ENCODE measurements at places on chromosomes 12 and 14.

GRCh38 chr14:97726676-97727075, 929.5 kb downstream of the VRK1 start:
- DNase-seq = no peak

- no peak for DNase-seq
Observed at GRCh38 chr12:66025477-66025876, 105.1 kb downstream of the LLPH start.

- DNase-seq = no peak
Observed at GRCh38 chr14:33999771-34000291, 49.0 kb upstream of the EGLN3 start.

GRCh38 chr12:92757597-92758121, 54.9 kb downstream of the PLEKHG7 start:
- DNase-seq = no peak

DNA sequence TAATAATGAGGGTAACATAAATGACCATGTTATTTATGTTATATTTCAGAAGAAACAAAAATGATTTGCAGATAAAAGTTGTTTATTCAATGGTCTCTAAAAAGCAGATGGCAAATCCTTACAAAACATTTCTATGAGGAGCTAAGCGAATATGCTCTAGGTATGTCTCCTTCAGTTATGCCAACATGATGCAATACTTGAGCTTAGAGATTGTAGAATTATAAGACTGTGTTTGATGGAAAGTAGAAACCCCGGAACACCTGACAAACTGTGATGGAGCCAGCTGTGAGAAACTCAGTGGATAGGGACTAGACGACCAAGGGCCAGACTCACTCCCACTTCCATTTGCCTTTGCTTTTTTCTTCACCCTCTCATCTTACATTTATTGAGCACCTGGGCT, 17.8 kb upstream of the NR1H4 start:
- no peak for DNase-seq

DNA sequence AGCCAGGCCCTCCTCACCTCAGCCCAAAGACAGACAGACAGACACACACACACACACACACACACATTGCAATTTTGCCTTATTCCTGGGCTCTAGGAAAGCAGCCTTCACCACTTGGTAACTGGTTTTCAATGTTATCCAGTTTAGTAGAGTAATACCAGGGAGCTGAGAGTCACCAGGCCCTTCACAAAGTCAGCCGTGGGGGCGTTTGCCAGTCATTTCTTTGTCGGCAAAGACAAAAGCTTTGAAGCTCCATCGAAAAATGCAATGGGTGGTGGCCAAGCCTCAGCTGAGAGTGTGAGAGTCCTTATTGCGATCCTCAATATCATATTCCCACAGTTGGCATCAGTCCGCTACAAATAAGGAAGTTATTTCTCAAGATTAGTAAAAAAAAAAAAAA, 8.1 kb upstream of the KCNA5 start:
- DNase-seq = no peak

GRCh38 chr14:99838639-99839134, 45.5 kb downstream of the EML1 start:
- DNase-seq = no peak

DNA sequence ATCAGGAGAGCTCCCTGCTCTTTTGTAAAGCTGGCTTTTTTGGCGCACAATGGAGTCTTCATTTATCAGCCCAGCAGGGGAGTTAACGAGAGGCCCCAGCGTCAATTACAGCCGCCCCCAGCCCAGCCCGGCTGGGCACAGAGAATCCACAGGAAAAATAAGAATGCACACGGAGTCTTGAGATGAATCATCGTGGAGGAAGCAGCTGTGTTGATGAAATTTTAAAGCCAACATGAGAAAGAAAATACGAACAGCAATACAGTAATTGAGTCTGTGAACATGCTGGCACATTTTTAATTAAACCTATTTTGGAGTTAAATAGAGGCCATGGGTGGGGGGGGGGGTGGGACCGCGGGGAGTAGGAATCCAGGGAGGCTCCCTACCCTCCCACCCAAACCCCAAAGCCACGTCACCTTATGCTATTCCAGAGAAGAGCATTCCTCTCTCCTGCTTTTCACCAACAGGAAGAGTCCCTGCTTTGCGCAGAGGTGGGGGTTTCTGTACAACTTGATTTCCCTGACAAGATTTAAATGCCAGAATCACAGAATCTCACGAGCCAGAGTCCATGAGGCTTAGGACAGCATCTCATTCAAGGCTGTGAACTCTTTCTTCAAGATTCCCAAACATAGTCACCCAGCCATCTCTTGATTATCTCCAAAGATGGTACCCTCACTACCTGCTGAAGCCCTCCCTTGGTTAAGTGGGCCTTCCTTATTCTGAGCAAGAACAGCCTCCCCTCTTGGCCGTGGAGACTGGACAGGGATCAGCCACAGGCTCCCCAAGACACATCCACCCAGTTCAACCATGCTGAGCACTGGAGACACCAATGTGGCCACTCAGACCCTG, 50.3 kb downstream of the CCNK start:
- DNase-seq = no peak

- DNase-seq = no peak
Observed at GRCh38 chr12:989751-990660, 1.0 kb upstream of the ERC1 start.

DNA sequence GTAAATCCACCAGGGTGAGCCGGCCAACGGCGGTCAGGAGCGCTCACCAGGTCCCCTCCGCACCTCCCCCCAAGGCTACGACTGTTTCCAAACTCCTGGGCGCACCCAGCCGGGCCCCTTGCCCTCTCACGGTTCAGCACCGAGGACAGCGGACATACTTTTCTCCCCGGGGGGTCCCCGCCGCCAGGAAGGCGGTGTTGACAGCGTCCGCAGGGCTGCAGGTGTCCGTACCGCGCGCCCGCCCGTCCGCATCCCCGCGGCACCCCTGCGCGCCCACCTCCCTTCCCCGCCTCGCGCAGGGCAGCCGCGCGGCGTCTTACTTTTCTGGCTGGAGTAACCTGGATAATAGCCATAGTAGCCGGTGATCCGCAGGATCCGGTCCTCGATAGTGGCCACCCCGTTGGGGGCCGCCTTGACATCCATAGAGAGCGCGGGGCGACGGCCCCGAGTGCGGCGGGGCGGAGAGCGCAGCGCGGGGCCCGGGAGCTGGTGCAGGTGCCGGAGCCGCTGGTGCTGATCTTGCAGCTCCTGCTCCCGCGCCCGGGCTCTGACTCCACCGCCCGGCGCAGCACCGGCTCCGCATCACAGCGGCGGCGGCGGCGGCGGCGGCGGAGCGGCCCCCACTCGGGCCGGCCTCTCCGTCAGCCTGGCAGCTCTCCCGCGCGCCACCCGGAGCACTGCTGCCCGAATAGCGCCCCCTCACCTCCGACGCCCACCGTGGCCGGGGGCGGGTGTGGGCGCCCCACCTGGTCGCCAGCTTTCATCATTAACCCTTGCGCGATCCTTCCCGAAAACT, at the start of gene SLC35F4:
SLC35F4 (minus strand) TSS at position 690 of the 796 bp plus-strand sequence.
- no peak for DNase-seq

GRCh38 chr12:9034095-9034494, 44.7 kb downstream of the KLRG1 start:
- no peak for DNase-seq

GRCh38 chr14:70032447-70032846, 153.2 kb downstream of the SMOC1 start:
- no peak for DNase-seq

DNA sequence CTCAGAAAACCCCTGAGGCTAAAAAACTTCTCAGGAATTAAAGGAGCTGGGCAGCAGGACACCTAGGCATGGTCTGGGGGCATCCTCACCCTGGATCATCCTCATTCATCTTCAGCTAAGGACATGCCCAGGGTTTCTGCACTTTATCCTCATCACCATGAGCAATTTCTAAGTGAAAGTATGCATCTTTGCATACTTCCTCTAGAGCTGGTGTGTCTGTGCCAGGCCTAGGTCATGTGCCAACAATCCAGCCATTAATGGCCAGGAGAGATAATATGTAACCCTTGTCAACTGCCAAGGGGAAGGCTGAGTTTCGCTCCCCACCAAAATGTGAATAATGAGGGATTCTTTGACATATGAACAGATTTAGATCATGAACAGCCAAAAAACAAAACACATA, 160.5 kb downstream of the KITLG start:
- DNase-seq = no peak

DNA sequence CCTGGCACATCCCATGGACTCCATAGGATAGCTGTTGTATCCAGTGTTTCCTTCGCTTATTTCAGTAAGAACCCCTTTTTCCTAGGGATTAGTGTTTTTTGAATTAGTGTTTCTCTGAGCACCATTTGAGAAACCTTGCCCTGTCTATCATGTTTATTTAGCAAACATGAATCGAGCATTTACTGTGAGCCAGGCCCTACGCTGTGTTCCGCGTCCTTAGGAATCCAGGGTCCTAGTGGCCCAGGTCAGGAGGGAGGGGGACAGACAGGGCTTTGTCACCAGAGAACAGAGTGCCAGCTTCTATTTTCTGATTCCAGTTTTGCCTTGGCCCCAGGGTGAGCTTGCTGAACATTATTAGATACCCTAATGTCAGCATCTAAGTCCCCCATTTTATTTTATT, 2.5 kb downstream of the TEAD4 start:
- no peak for DNase-seq

GRCh38 chr12:22100958-22101748, 55.1 kb downstream of the CMAS start:
- DNase-seq = no peak

DNA sequence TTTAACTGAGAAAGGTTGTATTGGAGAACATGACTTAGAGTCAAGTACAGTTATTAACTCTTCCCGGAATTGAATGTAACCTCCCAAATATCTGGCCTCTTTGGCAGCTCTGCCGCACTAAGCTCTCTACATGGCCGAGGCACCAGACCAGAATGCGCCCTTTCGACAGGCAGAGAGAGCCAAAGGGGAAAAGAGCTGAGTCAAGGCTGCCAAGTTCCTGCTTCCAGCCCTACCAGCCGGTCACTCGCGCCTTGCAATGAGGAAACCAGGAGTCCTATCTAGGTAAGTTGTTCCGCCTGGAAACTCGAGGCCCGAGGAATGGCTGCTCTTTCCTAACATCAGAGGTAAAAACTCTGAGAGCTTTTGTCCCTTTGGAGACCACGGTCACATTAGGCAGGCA, 172.2 kb downstream of the BRMS1L start:
- DNase-seq = no peak

GRCh38 chr12:5987573-5987972, 42.5 kb upstream of the ANO2 start:
- DNase-seq = no peak

GRCh38 chr14:83467811-83468210, 1934.2 kb upstream of the SEL1L start:
- DNase-seq = no peak

- no peak for DNase-seq
Observed at GRCh38 chr14:91872517-91873470, 5.5 kb upstream of the TC2N start.

DNA sequence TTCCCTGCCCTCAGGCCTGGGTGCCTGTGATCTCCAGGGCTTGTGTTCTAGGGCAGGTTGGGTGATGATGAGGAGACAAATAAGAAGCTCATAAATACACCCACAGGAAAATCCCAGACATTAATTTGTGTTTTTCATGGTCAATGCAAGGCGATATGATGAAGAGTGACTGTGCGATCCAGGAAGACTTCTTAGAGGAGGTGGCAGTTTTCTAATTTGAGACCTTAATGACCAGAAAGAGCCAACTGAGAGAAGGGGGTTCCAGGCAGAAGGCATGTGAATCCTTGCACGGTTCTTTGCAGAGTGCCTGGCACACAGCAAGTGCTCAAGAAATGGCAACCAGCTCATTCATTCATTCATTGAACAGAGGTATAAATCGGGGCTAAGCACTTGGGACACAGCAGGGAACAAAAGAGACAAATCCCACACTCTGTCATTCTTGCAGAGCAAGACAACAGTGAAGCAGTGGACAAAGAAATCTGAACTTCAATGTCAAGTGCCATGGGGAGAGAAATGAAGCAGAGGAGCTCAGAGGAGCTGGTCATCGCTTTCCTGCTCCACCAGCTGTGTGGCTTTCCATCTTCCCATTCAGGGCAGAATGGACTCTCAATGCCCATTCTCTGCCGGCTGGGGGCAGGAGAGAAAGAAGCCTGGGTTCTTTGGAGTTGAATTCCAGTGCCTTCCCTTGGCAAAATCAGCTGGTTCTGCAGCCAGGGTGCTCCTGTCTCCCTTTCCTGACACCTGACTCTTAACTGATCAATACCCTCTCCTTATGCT, 128.3 kb downstream of the AACS start:
- DNase-seq = no peak

DNA sequence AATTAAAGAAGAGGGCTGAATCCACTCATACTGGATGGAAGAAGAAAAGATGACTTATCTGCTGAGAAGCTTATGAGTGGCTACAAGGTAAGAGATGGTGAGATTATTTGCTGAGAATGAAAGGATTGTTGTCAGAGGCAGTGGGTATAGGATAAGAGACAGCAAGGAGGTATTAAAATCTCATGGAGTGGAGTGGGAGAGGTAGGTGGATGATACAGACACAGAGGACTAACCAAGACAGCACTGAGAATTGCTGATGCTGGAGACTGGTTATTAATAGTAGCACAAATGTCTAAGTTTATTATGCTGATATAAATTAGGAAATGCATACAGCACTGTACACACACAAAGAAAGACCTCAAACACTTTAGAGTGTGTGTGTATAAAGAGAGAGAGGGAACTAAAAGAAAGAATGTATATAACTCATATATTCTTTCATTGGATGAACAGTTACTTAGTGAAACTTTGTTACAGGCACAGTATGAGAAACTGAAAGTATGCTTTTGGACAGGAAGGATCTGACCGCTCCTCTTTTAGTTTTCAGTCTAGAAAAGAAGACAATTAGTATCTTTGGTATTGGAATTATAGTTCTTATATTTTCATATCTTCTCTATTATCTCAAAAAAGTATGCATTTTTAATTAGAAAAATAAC, 543.1 kb downstream of the LRFN5 start:
- DNase-seq = no peak

- DNase-seq = no peak
Observed at GRCh38 chr12:12138203-12139154, 67.7 kb downstream of the BCL2L14 start.

DNA sequence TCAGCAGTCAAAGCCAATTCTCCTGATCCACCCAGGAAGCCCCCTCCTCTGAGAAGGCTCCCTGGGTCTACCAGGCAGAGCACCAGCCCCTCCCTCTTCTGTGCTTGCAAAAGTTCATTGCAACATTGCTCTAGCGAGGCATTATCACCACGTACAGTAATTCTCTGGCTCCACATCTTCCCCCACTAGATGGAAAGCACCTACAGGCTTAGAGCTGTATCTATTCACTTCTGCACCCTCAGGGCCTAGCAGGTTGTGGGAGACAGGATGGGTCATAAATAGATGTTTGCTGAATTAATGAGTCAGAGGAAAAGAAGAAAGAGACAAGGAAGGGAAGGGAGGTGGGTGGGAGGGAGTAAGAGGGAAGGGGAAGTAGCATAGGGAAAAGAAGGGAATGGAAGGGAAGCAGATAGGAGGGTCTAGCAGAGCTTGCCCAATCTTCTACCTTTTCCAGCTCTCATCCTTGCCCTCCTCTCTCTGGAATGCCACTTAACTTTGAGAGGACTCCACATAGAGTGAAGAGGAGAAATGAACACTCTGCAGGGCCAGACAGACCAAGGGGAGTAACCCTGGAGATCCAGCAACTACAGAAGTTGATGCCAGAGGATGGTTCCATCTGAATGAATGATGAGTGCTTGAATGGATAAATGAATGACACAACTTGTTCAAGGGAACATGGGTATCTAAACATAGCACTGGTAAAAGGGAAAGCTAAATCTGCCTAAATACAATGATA, 42.0 kb upstream of the NT5DC3 start:
- DNase-seq = no peak

All from stimulated activated CD4-positive, alpha-beta T cell treated with anti-CD3 and anti-CD28 coated beads, Interleukin-1b, Interleukin-23, amount 100 ng/mL, for 1 hour (primary cell).